ENCODE measurements at places on chromosomes 12 and 14. TPM values are rescaled to one million over a fixed set of nuclear protein-coding genes. Genes with fewer than 3 reads are reported as not detected.
A peak's percentile ranks its signal among the peaks of the same experiment; 100 is the strongest.

- peak; percentile 45 for DNase-seq
These were observed 461.5 kb downstream of the RMST start for GRCh38 chr12:97924122-97924521.

DNA sequence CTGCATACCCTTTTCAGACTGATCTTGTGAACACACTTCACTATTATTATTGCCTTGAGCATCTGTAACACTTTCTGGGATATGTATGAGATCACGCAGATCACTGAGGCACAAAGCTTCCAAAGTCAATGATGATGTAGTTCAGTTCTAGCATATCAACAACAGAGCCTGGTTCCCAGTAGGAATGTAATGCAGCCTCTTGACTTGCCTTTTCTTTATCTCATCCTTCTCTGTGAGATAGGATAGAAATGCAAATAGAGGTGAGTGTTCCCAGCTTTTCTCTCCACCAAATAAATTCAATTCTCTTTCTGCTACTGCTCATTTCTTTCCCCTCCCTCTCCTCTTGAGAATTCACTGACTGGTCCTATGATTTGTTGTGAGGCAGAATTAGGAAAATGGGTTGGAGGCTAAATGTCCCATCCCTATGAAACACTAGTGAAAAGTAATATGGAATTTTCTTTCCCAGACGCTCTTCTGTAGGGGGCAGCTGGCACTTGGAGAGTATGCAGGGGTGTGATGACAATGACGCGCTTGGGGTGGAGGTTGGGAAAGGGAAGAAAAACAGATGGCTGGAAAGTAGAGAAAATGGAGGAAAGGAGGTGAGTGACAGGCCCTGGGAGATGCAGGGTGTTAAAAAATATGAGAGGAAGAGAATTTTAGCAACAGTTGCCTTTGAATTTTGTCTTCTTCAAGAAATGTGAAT lies 96.0 kb upstream of the TMTC1 start:
- no peak for DNase-seq

DNA sequence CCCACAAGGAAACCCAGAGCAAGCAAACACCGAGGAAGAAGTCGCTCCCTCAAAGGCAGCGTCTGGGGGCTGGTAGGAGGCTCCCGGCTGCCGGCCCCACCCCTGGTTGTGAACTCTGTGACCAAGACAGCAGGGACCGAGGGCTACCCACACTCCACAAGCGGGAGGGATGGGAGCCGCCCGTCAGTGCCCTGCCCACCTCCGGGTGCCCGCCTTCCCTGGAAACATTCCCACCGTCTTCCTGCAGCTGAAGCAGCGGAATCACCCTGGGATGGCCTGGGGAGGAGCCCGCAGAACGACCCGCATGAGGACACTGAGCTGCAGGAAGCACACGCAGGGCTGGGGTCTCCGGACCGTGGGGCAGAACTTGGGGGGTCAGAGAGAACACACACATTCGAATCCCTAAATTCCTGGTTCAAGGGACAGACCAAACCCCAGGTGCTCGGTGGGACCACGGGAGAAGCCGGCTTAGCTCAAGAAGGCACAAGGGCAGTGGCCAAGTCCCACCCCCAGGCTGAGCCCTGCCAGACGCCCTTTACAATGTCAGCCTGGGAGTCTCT lies 33.5 kb upstream of the C14orf180 start:
- no peak for DNase-seq

Gene ESPL1
- total RNA-seq: 2.9 TPM

GRCh38 chr12:132439333-132439904 lies 50.5 kb upstream of the FBRSL1 start:
- DNase-seq: no peak

DNA sequence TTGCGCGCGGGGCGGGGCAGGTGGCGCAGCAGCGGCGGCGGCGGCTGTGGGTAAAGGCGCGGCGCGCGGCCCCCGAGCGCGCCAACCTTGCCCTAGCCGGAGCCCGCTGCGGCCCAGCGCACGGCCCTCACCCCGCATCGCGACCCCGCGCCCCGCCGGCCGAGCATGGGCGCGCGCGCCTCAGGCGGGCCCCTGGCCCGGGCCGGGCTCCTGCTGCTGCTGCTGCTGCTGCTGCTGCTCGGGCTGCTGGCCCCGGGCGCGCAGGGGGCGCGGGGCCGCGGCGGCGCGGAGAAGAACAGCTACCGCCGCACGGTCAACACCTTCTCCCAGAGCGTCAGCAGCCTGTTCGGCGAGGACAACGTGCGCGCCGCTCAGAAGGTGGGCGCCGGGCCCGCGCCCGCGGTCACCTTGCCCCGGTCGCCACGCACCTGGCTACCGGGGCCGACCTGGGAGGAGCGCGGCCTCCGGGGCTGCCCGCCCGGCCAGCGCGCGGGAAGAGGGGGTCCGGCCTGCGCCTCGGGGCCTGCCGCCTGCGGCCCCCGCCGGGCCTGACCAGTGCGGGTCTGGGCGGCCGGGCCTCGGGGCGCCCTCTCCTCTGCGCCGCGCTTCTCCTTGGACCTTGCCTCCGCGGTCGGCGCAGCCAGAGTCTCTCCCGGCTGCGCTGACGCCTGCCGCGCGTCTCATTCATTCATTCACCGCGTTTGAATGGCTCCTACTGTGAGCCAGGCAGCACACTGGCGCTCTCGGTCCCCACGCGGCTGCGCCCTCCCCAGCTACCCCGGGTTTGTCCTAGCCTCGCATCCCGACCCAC lies at the start of gene BRI3BP:
TSS of gene BRI3BP (plus strand) at position 20 of the 811 bp plus-strand sequence. CDS start at position 166, 146 bp downstream.
- DNase-seq: peak; percentile 38

- DNase-seq: no peak
These were observed 126.0 kb upstream of the CRY1 start for GRCh38 chr12:107219301-107219700.

Gene ZNF664
- total RNA-seq: 58.7 TPM

GRCh38 chr14:104171029-104171697 lies 32.8 kb downstream of the KIF26A start:
- no peak for DNase-seq

DNA sequence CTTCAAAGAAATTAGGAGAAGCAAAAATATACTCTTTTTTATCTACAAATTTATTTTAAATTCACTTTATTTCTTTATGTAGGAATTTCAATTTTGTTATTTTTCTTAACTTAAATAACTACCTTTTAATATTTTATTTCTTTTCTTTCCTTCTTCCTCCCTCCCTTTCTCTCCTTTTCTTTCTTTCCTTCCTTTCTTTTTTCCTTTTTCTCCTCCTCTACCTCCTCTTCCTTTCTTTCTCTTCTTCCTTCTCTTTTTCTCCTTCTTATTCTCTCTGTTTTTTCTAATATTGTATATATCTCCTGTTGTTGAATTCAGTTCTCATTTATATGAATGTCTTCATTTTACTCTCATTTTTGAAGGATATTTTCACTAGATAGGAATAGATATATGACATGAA lies 127.6 kb downstream of the MIPOL1 start:
- no peak for DNase-seq

DNA sequence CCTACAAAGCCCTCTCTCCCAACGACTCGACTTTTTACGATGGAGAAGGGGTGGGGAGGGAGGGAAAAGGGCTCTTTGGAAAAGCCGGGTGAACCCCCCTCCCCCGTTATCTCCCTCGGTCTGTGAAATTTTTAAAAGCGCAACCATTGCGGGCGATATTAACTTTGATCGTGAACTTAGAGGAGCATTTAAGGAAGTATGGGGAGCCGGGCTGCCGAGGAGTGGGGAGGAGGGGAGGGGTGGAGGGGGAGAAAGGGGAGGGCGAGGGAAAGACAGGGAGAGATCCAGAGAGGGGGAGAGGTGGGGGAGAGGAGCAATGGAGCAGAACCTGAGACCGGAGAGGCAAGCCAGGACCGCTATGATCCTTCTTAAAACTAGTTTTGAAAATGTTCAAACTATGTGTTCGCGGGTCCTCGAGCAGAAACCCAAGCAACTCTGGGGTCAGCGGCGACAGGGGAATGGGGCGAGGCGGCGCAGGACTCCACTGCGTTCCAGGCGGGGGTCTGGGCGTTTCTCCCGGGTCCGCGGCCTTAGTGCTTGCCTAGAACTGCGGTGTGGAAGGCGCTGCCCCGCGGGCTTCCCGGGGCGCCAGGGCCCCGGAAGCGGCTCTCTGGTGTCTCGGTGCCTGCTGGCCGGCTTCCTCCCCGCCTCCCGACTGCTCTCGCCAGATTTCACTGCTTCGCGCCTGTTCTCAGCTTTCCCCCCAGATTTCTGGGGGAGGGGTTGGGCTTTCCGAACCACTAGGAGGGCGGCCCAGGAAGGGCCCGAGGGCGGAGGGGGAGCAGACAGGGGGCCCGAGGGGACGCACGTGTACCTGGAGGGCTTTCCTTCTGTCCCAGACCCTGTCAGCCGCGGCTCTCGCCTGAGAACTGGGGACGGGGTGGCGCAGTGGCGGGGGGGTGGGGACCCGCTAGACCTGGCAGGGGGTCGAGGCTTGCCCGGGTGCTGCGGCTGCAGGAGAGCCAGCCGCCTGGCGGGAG lies at the start of gene HOTAIR:
TSS of gene HOTAIR (minus strand) at position 871 of the 980 bp plus-strand sequence.
- peak; percentile 73 for DNase-seq

Gene C14orf119
- 78.5 TPM for total RNA-seq

GRCh38 chr12:104342635-104343249 lies 39.2 kb downstream of the EID3 start:
- DNase-seq: no peak

DNA sequence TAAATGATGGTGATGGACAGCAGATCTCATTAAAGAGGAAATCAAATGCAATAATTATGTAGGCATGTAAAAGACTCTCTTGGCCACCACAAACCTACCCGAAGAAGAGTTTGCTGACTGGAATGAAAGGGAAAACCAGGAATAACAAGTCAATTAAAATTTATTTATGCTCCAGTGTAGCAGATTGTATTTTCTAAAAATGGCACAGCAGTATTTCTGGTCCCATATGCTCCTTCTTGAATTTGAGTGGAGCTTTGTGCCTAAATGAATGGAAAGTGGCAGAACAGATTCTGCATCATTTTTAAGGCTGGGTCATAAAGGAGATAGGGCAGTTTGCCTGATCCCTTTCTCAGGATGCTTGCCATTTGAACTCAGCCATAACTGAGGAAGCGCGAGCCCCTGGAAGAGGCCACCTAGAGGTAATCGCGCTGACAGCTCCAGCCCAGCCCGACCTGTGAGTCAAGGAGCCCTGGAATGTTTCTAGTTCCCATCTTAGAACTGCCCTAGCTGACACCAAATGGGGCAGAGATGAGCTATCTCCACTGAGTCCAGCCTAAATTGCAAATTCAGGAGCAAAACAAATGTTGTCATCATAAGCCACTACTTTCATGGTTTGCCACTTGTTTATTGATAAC lies 229.2 kb upstream of the TMTC1 start:
- DNase-seq: peak; percentile 32

Gene ERBB3
- total RNA-seq: 0.37 TPM

All from M059J (cell line).